Right cardiac atrium (tissue), 5 donors: ENCODE measurements at places on chromosomes 2 and 18.
A peak's percentile ranks its signal among the peaks of the same experiment; 100 is the strongest.

- DNase-seq = no peak
These were observed 61.4 kb downstream of the DPP4 start for GRCh38 chr2:162012565-162013058.

DNA sequence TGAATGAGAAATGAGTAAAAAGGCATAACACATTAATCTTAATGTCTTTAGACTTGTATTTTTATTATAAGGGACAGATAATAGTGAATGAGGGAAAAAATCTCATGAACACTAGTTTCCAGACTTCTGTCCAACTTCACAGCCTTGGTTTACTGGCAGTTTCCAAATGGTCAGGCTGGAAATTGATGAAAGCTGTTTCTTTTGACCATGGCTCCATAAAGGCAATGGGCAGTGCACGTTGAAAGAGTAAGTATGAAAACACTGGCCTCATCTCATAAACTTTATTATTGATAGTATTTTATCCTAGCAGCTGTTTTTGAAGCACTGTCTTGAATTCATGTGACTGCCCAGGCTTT lies 23.1 kb downstream of the BCL2L11 start:
- no peak for DNase-seq

- DNase-seq = no peak
These were observed 92.1 kb downstream of the TMEM18 start for GRCh38 chr2:584863-585823.

DNA sequence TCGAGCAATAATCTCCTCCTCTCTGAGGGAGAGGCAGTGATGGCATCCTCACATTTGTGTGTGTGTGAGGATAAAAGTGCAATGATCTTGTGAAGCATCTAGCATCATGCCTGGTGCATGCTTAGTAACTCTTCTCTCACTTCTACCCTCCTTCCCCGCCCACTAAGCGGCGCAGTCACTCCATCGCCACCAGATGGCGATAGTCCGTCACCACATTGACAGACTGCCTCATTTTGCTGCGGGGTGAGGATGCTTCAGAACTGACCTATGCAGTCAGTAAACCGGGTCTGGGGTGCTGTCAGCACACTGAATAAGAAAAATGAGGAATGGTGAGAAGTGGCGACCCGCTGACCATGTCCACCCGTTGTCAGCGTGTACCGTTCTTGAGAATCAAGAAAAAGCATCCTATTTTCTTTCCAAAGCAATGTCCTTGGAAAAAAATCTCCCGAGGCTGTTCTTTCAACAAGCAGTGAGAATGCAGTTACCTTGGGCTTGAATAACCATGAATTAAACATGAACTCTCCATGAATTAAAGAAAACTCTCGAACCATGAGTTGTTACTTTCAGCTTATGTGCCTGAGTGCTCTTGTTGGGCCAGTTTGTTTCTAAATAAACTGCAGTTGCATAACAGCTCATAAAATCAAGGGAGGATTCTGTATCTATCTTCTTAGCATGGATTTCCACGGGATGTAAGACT lies 37.3 kb upstream of the TMEM177 start:
- DNase-seq = peak; percentile 87

DNA sequence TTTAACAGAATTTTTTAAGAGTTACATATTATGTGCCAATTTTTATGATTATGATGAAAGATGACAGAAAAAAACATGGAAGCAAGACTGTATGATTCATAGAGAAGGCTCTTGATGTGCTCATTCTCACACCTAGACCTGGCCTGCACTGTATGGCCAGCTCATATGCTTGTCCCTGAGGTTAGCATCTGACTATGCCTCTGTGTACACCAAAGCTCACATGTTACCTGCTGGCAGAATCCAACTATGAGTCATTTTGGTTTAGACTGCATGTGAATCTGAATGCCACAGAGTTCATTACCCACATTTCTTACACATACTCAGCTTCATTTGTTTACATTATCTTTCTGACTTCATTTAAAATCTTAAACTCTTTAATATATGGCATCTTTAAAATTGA lies 139.0 kb downstream of the DSC3 start:
- DNase-seq = no peak

DNA sequence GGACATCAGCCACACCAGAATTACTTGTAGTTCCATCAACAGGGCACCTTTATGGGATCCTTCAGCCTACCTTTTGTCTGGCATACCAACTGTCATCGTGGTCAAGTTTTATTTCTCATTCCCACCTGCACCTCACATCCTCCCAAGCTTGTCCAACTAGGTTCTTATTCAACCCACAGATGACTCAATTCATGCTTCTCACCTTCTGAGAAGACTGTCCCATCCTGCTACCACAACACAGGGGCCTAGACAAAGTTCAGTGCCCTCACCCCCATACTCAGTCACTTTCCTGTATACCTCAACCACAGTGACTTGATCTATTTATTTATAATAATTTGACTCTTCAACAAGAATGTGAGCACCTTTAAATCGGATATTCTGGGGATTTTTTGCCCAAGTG lies 114.4 kb upstream of the ACVR1C start:
- DNase-seq = no peak

GRCh38 chr18:23399067-23399466 lies 54.0 kb upstream of the RIOK3 start:
- no peak for DNase-seq

DNA sequence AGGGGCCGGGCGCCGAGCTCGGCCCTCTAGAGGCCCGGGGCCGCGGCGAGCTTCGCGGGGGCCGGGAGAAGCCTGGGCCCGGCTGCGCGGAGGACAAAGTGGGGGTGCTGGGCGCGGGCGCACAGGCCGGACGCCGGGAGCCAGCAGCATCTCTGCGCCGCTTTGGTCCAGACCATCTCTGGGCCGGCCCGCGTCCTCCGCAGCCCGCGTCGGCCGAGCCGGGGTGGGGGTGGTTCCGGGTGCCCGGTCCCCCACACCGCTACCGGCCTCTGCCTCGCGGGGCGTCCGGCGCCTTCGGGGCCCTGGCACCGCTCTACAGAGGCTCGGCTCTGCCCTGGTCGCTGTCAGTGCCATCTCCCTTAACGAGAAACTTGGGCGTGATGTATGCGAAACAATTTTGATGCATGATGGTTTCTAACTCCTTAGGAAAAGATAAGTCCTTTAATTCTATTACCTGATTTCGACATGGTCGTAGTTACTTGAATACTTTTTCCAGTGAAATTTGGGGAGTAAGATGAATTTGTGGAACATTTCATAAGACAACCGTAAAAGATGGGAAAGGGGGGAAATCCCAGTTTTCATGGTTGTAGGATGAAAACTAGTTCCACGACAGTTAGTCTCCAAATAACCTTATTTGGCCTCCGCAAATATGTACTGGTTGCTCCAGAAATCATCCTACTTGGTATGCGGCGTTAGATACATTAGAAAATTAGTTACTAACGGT lies 562 bp downstream of the TWSG1 start:
- DNase-seq = peak; percentile 82

DNA sequence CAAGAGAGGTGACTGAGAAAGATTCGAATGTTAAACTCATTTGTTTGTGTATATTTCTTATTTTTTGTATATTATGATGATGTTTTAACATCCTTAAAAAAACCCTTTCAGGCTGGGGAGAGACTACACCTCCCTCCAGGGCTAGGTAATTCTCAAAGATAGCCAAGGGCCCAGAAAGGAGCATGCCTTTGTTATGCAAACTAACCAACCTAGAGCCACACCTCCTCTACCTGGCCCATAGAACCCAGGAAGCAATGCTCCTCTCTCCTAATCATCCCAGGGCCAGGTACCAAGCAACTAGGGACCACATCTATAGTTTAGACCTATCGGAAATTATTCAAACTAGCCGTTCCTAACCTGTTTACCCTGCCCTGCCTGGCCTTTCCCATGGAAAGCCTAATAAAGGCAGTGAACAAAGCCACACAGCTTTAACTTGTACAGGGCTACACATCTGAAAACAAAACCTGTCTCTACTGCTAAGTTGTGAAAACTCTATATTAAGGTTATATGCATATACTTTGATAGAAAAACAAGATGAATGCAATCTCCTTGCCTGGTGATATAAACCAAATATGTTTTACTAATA lies 79.7 kb downstream of the COLEC12 start:
- no peak for DNase-seq

GRCh38 chr2:101162561-101163330 lies 11.6 kb upstream of the TBC1D8 start:
- no peak for DNase-seq

- DNase-seq = no peak
These were observed 75.3 kb downstream of the CCDC93 start for GRCh38 chr2:117938611-117939010.

- DNase-seq = no peak
These were observed 633.4 kb downstream of the DSC3 start for GRCh38 chr18:30409120-30409519.

- DNase-seq = no peak
These were observed 45.0 kb downstream of the ZBTB7C start for GRCh38 chr18:48364146-48364545.

- DNase-seq = no peak
These were observed 24.5 kb downstream of the ABI2 start for GRCh38 chr2:203352604-203353255.

- DNase-seq = no peak
These were observed 263.5 kb downstream of the HDAC4 start for GRCh38 chr2:239137165-239137897.

DNA sequence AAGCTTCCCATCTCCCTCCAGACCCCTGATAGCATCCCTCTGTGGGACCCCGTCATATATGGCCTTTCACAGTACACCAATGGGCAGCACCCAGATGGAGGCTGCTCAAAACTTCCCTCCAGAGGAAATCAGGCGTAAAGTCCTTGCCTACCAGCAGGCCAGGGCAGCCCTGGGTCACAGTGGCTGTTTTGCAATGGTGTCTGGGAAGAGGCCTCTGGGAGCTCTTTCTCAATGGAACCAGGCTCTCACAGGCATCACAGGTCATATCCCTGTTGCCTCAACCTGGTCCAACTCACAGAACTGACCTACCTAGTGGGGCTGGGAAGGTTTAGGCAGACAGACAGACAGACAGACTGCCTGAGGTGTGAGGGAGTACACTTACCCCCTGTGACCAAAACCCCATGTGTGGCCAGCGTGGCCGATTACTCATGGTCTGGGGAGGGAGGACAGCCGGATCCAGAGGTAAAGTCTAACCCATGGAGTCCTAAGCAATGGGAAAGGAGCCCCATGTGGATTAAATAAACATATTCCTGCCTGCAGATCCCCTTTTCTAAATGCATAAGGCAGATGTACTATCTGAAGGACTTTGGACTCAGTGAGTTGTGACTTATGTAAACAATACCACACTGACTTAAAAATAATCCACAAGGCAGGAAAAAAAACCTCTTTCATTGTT lies 58.2 kb downstream of the BCL2L11 start:
- DNase-seq = no peak

DNA sequence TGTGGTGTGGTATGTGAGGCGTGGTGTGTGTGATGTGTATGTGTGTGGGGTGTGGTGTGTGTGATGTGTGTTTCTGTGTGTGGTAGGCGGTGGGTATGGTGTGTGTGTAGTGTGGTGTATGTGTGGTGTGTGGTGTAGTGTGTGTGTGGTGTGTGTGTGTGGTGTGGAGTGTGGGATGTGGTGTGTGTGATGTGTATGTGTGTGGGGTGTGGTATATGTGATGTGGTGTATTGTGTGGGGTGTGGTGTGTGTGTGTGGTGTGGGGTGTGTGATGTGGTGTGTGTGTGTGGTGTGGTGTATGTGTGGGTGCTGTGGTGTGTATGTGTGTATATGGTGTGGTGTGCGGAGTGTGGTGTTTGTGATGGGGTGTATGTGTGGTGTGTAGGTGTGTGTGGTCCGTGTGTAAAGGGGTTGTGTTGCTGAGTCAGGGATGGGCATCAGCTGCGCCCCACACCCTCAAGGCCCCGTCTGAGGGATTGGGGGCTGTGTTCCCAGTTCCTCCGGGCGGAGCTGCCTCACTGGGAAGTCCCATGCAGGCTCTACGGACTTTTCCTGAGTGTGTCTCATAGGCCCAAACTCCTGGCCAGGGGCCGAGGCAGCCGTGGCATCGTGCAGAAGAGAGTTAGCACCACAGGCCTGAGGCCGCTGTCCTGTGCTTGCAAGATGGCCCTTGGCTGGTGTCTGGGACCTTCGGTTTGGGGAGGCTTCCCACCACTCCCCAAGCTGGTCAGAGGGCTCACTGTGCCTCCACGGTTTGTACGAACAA lies 18.2 kb upstream of the ARL4C start:
- DNase-seq = no peak

DNA sequence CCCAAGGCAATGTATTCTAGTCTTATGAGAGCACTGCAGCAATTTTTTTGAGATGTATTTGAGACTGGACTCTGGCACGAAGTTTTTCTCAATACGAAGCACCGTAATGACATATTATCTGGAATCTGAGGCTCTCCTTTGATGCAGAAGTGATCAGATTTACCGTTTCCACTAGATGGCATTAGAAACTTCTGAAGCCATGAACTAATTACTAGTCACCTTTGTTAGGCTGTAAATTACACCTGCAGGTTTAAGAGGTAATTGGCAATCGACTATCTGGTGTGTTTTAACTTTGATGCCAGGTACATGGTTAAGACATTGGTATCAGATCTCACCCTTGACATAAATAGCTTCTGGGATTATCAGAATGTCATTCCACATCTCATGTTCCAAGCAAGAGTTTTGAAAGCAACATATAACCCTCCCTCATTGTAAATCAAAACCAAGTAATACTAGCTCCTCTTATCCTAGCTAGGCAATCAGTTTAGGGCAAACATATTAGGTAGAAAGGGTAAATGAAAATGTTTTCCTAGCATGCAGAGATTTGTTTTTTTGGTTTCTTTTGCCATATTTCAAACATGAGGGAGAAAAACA lies 254.6 kb upstream of the SPRED2 start:
- no peak for DNase-seq

DNA sequence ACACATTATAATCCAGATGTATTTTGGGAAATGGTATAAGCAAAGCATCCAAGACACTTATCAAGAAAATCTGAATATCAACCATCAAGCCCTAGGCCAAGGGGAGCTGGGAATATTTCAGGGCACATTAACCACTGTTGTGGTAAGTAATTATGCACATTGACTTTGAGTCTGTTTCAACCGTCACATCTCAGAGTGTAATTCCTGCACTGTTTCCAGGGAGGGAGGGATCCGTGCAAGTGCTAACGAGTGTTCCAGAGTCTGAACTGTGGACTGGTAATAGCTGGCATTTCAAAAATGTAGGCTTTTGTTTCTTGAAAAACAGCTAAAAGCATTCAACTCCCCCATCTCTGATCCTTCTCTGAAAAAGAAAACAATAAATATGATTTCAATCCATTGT lies 681.6 kb downstream of the BCL11A start:
- no peak for DNase-seq

DNA sequence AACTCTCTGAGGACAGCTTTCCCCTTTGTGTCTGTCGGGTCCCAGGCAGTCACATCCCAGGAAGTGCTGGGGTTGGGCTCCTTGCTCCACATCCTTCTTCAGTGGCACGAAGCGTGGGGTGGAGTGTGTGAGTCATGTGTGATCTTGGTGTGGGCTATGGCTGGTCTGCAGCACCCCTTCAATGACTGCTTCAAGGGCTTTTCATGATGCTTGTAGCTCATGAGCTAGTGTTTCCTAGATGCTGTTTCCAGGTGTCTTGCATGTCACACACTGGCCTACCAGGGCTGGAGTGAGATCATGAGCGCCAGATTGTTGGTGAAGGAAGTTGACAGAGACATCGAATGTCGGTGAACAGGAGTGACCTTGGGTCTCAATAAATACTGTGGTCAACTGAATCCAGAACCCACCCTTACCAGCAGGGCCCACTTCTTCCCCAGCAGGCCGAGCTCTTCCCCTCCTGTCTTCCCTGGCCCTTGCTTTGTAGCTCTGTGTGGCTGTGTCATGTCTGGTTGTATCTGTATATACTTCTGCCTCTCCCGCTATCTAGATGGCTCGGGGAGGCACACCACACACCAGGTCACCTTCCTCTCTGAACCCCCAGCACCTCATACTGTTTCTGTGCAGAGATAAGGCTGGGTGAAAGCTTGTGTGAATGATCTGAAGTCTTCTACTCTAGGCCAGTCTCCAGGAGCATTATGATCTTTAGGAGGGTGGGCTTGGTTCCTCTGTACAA lies 3.8 kb downstream of the C2orf92 start:
- no peak for DNase-seq
